Aorta (tissue), 5 donors: ENCODE measurements at places on chromosomes 16 and 17. TPM values are rescaled to one million over a fixed set of nuclear protein-coding genes. Genes with fewer than 3 reads are reported as not detected.

DNA sequence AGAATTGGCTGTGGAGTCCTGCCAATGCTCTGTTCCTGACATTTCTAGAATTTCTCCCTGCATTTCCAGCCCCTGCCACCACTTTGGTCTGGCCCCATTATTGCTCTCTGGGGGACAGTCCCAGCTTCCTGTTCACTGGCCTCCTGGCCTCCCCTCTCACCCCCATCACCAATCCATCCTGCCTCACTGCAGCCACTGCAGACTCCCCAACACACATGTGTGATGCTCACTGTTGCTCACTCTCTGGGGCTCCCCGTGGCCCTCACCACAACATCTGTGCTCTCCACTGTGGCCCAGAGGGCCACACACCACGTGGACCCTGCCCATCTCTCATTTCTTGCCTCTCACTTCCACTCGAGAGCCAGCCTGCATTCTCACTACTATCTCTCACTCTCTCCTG is 64.6 kb downstream of the SREBF1 start:
- no peak for DNase-seq

DNA sequence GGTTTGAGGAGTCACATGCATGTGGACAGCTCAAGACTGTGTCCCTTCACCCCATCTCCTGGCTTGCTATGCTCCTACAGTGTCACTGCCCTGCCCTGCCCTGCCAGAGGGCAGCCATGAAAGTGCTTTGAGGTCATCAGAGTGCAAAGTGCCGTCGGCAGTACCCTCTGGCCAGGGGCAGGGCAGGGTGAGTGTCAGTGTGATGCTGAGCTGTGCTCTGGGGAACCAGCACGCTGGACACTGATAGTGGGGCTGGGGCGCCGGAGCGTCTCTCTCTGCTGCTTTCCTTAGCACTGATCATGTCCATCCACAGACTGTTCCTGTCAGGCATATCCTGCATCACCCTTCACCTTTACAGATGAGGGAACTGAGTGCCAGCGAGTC is 1.6 kb upstream of the SPATA32 start:
- no peak for DNase-seq

GRCh38 chr17:49739641-49740271 is 24.2 kb downstream of the FAM117A start:
- DNase-seq = peak; percentile 90

MYL4 gene
- polyA plus RNA-seq = 3.0 TPM

PAQR4 gene
- 2.6 TPM for polyA plus RNA-seq
